Fibroblast of skin of right quadriceps (primary cell): ENCODE measurements at places on chromosomes 13 and 19.

- DNase-seq, result no peak
Observed at GRCh38 chr13:98143157-98143553, 261 bp downstream of the FARP1 start.

DNA sequence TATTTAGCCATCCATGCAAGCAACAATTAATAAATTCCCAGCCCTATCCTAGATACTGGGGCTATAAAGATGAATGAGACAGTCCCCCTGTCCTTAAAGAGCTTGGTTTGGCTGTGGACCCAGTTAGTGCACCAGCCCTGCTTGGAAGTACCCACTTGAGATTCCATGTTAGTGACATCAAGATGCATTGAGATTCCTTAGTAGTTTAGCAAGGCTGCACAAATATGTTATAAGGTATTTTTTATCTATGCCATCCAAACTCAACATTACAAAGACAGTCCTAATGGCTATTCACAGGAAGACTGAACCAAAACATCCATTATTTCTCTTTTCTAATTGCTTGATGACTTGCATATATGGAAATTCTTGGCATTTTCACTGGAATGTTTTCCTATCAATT, 48.8 kb upstream of the RAP2A start:
- peak; percentile 22 for DNase-seq

DNA sequence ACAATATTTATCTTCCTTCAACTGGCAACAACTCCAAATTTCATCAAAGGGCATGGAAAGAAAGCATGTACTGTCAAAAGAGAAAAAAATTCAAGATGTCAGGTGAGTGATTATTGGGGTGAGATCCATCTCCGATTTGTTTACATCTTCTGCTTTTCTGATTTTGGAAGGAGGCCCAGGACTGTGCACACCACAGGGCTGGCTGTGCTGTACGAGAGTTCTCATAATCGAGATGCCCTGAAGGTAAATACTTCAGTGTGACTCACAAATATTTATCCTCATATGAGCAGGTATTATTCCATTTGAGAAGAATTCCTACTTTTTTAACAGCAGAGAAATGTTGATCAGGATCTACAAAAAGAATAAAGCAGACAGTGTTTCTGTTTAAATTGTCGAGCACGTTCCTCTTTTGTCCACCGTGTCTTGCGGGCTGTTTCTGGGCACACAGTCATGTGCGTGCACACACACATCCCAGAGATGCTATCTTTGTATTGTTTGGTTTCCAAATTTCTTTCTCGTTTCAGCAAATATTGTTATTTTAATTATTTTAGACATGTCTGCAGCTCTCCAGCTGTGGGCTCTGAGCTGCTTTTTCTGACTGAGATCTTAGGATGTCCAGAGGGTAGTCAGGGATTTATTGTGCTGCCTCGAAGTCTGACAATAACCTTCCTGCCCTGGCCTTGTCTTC, 103.8 kb downstream of the KL start:
- no peak for DNase-seq

DNA sequence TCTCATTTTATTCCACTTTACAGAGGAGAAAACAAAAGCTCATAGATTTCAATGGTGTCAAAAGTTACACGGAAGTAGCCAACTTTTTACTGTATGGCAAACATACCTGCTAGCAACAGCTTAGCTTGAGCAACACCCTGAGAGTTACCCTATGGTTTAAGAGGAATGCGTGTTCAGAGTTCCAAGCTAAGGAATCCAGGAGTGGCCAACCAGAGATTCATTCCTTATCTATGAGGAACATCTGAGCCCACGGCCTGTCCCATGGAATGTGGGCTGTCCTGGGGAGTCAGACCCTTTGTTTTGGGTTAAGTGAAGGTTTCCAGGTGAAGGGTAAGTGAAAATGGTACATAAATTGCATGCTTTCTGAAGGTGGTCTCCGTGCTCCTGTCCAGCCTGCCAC, 67.5 kb downstream of the STARD13 start:
- peak; percentile 86 for DNase-seq

DNA sequence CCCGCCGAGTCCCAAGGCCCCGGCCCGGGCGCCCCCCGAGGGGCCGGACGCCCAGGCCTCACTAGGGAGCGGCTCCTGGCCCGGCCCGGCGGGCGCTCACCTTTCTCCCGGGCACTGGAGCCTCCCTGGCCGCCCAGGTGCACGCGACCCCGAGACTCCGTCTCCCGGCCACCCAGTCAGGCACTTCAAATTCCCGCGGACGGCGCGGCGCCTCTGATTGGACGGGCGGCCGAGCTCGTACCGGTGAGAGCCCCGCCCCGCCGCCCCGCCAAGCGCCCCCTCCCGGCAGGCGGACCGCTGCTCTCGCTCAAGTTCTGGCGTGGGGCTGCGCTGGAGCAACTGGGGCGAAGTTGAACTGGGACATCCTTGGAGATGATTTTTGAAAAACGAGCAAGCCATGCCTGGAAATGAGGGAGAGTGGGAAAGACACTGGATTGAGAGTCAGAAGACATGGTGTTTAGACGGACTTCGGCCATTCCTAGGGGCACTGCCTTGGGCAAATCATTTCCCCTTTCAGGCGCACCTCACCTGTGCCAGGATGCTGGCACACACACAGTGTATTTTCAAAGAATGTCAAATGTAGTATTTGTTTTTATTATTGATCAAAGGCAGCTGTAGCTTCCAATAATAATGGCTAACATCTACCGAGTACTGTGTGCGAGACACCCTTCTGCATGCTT, 485.3 kb downstream of the UQCRFS1 start:
- peak; percentile 7 for DNase-seq

- peak; percentile 39 for DNase-seq
Observed at GRCh38 chr13:110616103-110617101, 1.1 kb downstream of the NAXD start.

- DNase-seq, result peak; percentile 59
Observed at GRCh38 chr19:52237771-52238400, 31.5 kb upstream of the ZNF766 start.

- DNase-seq, result peak; percentile 47
Observed at GRCh38 chr13:32650705-32651311, 64.6 kb downstream of the PDS5B start.

DNA sequence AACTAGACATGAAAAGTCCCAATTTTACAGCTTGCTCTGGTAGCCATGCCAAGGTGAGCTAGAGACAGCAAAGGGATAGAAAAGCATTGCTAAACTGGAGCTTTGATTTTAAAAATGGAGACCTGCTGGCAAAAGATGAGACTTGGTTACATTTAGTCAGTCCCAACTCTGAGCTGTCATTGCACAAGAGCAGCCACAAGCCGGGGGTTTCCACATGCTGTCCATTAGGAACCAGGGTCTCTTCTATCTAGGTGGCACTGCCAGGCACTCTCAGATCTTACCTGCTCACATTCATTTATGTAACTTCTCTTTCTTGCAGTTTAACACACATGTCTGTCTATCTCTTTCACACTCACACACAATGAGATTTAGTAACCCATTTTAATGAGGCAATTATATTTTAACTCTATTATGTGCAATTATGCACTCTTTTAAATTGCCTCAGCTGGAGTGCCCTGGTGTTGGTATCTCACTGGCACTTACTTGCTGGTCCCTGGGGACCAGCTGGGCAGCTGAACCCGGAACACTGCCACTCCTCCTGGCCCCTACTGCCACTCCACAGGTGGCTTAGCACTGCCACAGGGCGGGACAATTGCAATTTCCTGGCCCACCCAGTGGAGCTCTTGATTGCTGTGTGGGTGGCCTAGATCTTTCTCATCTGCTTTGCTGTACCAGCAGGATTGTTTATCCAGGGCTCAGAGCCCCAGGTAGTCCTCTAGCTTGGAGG, 112.5 kb downstream of the COG6 start:
- no peak for DNase-seq

DNA sequence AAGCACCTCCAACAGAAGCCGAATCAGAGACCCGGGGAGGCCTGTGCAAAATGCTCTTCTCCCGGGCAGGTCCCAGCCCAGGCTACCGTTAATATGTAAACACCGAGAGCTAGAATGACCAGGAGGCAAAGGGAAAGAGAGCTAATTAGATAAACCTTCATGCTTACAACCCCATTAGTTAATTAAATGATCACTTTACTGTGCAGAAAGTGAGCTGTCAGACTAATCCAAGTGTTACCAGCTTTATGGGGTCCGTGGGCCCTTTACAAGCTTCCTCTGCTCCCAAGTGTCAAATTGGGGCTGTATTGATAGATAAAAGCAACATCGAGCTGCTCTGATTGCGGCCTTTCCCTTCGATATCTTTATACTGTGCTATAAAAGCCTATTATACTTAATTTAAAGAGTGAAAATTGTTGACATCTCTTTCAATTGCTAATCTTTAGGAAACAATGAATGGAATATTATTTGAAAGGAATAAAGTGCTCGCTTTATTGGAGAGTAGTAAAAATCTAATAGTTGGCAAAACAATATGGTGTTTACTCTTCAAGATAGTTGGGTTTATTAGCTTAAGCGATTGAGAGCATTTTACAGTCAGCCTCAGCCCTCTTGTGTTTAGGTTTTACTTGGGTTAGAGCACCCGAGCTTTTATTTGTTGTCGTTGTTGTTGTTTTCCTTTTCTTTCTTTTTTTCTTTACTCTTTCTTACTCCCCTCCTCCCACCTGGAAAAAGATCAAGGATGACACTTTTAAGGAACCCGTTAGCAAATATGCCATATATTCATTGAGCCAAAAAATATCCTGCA, 189.3 kb upstream of the GPR12 start:
- DNase-seq, result no peak

- DNase-seq, result no peak
Observed at GRCh38 chr13:65154661-65155447, 2075.3 kb downstream of the PCDH9 start.

GRCh38 chr19:862581-863314, 3.3 kb downstream of the CFD start:
- DNase-seq, result peak; percentile 41

DNA sequence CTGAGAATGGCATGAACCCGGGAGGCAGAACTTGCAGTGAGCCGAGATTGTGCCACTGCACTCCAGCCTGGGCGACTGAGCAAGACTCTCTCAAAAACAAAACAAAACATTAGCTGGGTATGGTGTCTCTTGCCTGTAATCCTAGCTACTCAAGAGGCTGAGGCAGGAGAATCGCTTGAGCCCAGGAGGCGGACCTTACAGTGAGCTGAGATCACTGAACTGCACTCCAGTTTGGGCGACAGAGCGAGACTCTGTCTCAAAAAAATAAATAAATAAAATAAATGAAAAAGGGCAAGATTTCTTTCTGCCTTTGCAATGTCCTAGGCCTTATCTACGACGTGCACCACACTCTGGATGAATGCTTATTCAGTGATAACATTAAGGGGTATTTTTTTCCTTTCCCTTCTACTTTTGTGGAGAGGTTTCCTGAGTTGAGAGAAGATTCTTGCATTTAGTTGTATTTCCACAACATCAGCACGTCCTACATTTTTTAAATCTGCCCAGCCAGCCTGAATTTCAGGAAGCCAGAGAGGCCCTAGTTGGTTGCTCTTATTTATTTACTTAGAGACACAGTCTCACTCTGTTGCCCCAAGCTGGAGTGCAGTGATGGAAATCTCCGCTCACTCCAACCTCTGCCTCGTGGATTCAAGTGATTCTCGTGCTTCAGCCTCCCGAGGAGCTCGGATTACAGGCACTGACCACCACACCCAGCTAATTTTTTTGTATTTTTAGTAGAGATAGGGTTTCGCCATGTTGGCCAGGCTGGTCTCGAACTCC, 26.1 kb upstream of the OR1M1 start:
- DNase-seq, result no peak

- peak; percentile 36 for DNase-seq
Observed at GRCh38 chr19:40605216-40605971, 4.2 kb downstream of the LTBP4 start.

DNA sequence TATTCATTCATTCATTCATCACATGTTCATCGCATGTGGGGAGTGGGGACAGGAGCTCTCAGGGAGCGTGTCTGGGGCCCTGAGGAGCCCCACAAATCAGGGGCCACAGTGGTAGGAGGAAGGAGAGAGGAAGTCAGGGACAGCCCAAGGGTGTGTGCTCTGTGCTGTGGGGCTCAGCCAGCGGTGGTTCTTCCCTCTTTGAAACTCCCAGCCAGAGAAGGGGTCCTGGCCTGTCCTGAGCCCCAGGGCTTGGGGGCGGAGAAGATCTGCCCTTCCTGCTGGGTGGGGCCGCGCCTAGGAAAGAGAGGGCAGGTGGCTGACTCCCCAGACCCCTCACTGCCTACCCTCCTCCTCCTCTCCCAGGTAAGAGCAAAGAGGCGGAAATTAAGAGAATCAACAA, 14.6 kb downstream of the AP2A1 start:
- no peak for DNase-seq

GRCh38 chr13:79782541-79783205, 301.7 kb downstream of the NDFIP2 start:
- no peak for DNase-seq

- peak; percentile 20 for DNase-seq
Observed at GRCh38 chr13:42760951-42761350, 20.4 kb upstream of the FAM216B start.

DNA sequence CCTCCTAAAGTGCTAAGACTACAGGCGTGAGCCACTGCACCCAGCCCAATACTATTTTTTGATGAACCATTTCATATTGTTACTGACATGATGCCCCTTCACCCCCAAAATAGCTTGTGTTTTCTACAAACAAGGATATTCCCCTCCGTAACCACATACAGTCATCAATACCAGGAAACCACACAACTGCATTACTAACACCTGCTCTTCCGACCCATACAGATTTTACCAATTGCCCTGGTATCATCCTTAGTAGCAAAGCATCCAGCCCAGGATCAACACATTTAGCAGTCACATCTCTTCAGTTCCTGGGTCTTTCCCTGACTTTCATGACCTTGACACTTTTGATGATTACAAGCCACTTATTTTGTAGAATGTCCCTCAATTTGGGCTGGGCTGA, 33.6 kb downstream of the KCTD15 start:
- no peak for DNase-seq

- DNase-seq, result no peak
Observed at GRCh38 chr19:16144216-16144581, 714 bp downstream of the HSH2D start.

- peak; percentile 63 for DNase-seq
Observed at GRCh38 chr13:36051082-36051481, 80.1 kb downstream of the DCLK1 start.

GRCh38 chr13:80297094-80297493, 43.8 kb downstream of the SPRY2 start:
- no peak for DNase-seq

DNA sequence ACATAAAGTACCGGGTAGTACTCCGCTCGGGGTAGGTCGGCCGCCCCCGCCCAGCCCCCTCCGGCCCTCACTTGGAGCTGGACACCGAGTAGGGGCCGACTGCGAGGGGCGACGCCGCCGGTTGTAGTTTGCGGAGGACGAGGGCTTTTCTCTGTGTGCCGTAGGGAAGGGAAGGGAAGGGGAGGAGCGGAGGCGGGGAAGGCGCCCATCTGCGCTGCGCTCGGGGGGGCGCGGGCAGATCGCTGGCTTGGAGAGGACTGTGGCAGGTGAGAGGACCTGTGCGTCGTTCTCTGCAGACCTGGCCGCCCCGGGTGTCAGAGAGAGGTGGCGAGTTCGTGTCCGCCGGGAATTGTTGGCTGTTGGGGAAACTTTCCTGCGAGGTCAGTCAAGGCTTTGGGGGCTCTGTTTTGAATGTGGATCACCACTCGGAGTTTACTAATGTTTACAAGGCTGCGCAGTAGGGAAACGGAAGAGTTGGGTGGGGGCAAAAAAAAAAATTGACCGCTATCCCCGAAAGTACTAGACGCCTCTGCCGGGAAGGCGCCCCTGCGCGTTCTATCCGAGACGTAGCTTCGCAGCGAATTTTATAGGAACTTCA, 1.4 kb downstream of the ING1 start:
- DNase-seq, result peak; percentile 39
